ENCODE measurements at places on chromosomes 5 and 9.

GRCh38 chr5:35194635-35195471 lies 35.4 kb downstream of the PRLR start:
- no peak for DNase-seq

- DNase-seq: no peak
Observed at GRCh38 chr9:109707355-109707754, 72.6 kb upstream of the PALM2AKAP2 start.

DNA sequence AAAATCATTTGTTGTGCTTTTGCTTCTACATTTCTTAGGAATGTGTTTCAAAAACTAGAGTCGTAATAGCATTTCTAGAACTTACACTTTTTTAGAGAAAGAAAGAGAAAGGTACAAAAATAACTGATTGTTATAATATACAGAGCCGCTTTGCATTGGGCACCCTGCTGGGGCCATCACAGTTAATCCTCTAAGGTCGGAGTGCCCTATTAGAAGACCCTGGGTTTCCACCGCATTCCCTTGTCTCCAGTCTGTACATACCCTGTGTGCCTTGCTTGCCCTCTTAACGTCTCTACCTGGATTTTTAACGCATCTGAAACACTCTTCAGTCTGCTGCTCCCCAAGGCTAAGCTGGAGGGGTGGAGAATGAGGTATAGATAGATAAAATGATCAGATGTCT lies 1.3 kb downstream of the MARVELD2 start:
- no peak for DNase-seq

- no peak for DNase-seq
Observed at GRCh38 chr5:95148453-95148852, 136.4 kb downstream of the MCTP1 start.

- no peak for DNase-seq
Observed at GRCh38 chr5:57839025-57839424, 356.4 kb upstream of the ACTBL2 start.

- DNase-seq: no peak
Observed at GRCh38 chr9:99731950-99732349, 89.7 kb upstream of the NR4A3 start.

DNA sequence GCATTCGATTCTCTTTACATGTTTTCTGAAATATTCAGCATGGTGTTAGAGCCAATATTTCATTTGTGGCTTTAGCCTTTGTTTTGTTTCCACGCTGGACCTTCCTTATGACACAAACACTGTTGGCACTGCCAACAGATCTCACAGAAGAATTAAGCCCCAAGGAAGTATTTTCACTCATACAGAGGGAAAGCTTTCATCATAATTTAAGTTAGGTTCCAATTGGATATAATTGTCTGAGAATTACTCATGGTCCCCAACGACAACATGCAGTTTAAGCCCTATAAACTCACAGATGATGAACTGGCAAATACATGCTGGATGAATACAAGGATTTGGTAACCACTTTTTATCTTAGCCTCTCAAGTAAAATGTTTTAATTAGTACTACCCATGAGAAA lies 259.5 kb downstream of the EBF1 start:
- no peak for DNase-seq
